ENCODE measurements at places on chromosomes 12 and 14.

- DNase-seq = no peak
These were observed 7.5 kb downstream of the NTF3 start for GRCh38 chr12:5439371-5439771.

DNA sequence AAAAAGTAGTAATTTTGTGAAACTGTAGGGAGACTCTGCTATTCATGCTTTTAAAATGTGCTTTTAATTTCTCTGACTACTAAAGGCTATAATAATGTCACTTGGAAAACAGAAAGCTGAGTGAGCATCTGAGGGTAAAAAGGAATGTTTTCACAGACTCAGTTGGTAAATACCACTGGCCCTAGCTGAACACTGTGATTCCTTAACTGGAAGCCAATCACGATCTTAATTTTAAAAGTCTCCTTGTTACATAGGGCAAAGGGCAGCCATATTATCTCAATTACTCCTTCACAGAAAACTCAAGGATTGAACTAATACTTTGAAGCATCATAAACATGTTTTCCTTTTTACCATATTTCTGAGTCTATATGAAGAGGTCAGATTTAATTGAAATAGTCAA lies 41.9 kb downstream of the PAWR start:
- DNase-seq = no peak

- no peak for DNase-seq
These were observed 33.4 kb downstream of the ANO4 start for GRCh38 chr12:100827901-100828520.

GRCh38 chr12:6476489-6476888 lies 6.0 kb upstream of the VAMP1 start:
- DNase-seq = no peak

DNA sequence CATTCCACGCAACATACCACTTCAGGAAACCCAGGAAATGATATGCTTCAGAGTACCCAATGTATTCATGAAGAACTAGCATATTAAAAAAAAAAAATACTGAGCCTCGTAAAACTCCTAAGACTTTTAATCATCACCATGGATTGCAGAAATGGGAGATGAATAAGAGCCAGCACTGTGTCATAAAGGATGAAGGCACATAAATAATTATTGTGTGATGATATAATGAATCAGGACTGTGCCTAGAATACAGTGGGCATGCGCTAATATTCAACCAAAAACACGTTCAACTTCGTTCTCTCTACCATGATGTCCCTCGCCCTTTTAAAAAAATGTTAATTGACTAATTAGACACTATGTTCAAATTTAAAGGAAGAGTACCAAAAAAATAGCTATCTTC lies 68.7 kb downstream of the CIT start:
- no peak for DNase-seq

DNA sequence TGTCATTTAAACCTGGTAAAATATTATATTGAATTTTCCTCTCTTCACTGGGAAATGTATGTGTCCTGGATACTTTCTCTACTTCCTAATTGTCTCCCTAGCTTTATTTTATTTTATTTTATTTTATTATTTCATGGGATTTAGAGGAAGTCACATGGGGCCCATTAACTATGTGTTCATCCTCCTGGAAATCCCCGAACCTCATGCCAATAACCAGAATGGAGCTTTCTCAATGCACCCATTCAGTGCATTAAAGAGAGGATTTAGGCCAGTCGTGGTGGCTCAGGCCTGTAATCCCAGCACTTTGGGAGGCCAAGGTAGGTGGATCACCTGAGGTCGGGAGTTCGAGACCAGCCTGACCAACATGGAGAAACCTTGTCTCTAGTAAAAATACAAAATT lies 1.3 kb upstream of the RPGRIP1 start:
- no peak for DNase-seq

- peak; percentile 21 for DNase-seq
These were observed 126.6 kb downstream of the ZFP36L1 start for GRCh38 chr14:68666236-68666635.

DNA sequence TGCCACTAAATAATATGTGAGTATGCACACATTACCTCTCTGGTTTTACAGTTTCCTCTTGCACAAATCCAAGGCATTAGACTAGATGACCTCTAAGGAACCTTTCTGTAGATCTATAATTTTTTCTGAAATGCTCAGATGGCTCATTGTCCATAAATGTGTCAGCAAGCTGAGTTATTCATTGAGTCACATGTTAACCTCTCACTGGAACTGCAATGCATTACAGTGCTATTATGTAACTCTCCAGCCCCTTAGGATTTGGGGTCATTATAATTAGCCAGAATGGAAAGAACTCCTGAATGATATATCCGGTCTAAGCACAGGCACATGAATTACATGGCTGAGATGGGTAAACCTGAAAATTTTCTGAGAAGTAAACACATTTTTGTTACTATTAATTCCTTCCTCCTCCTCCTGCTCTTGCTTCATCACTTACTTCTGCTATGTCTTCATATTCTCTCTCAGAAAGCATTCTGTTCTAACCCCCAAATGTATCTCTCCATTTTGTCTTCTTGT lies 20.3 kb upstream of the DRAM1 start:
- no peak for DNase-seq

GRCh38 chr12:121190523-121191031 lies 19.4 kb upstream of the P2RX4 start:
- no peak for DNase-seq
